ENCODE measurements at places on chromosomes 13 and 19.

- DNase-seq = no peak
These were observed 2.1 kb upstream of the NLRP7 start for GRCh38 chr19:54949412-54949811.

DNA sequence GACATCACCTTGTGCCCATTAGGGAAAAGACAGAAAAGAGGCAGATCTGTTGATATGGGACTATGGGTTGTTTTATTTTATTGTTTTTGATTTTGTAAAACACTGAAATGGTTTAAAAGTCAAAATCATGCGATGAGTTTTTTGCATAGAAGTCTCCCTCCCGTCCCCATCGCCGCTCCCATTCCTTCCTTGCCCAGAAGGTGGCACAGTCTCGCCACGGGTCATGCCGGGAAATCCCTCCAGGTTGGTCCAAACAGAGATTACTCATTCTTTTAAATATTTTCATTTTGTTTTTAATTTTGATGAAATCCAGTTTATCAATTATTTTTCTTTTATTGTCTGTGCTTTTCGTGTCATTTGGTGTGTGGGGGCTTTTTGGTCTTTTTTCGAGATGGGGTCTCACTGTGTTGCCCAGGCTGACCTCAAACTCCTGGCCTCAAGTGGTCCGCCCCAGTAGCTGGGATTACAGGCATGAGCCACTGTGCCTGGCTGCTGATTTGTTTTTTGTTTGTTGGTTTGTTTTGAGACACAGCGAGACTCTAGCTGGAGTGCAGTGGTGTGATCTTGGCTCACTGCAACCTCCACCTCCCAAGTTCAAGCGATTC is 9.2 kb downstream of the PGPEP1 start:
- peak; percentile 37 for DNase-seq

GRCh38 chr13:51233117-51233826 is 11.1 kb downstream of the FAM124A start:
- no peak for DNase-seq

GRCh38 chr19:5971714-5972354 is 6.1 kb downstream of the RANBP3 start:
- DNase-seq = no peak

DNA sequence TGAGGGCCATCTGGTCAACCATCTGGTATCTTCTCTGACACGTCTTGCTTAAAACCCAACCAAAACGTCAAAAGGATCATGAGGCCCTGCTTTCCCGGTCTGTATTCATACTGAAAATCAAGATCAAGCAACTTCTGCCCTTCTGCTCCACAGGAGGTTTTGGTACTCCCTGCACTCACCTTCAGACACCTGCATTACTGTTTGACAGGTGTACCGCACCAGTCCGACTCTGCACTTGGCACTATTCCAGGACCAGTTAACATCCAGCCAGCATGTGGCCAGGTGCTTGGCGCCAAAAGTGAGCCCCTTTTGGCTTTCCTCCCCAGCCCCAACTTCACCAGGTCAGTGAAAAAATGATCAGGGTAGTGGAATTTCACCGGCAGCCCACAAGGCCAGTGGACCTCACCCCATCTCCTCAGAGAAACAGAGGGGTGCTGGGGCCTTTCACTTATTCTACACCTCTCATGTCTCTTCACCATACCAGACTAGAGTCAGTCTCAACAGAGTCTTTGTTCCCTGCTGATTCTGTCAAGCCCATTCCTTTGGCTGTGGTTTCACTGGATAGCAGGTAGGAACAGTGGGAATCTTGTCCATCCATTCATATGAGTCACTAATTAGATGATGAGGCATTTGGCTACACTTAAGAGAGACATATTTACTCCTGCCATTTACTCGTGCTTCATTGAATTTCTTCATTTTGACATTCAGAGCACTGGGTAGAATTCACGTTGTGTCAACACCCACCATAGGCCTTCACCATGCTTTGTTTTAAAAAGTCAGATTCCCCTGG is 85.3 kb downstream of the ZNF726 start:
- DNase-seq = no peak

DNA sequence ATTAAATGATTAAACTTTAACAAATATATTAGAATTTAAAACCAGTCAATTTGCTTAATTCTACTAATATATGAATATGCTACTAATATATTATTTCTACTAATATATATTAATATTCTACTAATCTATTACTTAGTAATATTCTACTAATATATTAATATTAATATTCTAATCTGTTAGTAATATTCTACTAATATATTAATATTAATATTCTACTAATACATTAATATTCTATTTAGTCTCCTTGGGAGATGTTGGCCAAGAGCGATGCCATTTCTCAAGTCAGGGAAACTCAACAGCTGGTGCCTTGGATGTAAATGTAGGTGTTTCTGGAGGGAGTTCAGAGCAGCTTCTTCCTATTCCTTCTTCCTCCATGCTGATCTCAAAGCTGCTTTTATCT is 259.2 kb upstream of the TMTC4 start:
- DNase-seq = no peak

GRCh38 chr13:36822785-36823184 is 3.8 kb downstream of the RFXAP start:
- peak; percentile 21 for DNase-seq

GRCh38 chr19:29404951-29405727 is 120.7 kb upstream of the VSTM2B start:
- no peak for DNase-seq

- no peak for DNase-seq
These were observed 1.7 kb upstream of the ADM5 start for GRCh38 chr19:49687566-49688316.

DNA sequence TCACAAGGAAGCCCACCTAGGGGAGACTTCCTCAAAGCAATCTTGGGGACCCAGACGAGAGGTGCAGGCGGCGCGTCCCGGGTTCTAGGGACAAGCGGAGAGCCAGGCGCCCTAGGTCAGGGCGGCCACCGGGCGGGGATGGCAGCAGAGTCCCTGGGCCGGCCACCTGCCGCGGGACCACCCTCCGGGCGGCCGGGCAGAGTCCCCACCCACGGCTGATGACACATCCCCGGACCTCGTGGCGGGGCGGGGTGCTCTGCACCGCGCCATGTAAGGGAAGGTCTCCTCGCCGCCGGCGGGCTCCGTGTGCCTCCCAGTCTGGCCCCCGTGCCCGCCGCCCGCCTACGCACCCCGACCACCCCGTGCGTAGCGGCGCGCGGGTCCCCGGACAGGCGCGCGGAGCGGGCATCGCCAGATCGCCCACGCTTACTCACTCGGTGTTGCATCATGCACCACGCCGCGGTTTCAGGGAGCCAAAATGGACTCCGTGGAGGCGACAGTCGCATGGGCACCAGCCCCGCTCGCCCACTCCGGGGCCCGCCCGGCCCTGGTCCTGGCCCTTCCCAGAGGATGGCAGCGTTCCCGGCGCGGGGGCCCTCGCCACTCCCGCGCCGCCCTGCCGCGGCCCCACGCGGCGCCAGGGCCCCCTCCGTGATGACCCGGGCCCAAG is 643 bp downstream of the SLC7A1 start:
- DNase-seq = peak; percentile 71

GRCh38 chr13:40969169-40969901 is 49.8 kb downstream of the ELF1 start:
- DNase-seq = peak; percentile 40

DNA sequence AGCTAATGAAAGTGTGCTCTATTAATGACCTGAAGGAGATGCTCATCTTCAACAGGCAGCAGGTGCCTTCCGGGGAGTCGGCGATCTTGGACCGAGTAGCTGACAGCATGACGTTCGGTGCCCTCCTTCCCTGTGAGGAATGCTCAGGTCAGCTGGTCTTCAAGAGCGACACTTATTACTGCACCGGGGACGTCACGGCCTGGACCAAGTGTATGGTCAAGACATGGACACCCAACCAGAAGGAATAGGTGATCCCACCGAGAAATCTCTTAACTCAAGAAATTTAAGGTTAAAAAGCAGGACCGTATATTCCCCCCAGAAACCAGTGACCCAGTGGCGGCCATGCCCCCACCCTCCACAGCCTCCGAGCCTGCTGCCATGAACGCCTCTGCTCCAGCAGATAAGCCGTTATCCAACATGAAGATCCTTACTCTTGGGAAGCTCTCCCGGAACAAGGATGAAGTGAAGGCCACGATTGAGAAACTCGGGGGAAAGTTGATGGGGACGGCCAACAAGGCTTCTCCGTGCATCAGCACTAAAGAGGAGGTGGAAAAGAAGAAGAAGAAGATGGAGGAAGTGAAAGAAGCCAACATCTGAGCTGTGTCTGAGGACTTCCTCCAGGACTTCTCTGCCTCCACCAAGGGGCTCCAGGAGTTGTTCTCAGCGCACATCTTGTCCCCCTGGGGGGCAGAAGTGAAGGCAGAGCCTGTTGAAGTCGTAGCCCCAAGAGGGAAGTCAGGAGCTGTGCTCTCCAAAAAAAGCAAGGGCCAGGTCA is 22.8 kb upstream of the ANKRD10 start:
- no peak for DNase-seq

DNA sequence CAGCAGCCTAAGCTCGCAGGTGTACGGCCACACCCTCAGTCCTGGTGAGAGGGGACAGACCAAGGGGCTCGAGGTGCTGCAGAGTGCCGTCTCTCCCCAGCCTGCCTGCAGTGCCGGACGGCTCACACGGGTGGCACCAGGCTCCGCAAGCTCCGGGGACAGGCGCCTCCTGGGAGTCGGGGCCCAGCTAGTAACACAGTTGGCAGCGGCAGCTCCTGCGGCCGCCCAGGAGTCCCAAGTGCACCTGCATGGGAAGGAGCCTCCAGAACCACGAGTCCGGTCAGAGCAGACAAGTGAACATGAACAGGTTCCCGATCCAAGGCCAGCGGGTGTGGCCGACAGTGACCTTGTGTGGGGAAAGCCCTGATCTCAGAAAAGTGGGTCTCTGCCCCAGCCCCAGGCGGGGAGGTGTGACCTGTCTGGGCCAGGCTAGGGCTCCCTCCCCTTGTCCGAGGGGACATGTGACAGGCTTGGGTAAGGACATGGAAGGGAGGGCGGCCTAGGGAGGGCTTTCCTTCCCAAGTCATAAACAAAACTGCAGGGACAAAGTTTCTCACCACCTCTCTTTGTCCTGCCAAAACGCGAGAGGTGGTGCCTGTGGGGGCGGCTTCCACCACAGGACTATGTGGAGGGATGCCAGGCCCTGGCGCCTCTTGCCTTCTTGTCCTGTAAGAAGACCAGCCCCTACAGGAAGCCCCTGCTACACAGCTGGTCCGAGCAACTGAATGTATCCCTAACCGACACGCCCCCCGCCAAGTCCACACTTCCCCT is 46.5 kb downstream of the MLLT1 start:
- no peak for DNase-seq

- no peak for DNase-seq
These were observed 12.3 kb downstream of the SLC7A1 start for GRCh38 chr13:29583073-29583785.

DNA sequence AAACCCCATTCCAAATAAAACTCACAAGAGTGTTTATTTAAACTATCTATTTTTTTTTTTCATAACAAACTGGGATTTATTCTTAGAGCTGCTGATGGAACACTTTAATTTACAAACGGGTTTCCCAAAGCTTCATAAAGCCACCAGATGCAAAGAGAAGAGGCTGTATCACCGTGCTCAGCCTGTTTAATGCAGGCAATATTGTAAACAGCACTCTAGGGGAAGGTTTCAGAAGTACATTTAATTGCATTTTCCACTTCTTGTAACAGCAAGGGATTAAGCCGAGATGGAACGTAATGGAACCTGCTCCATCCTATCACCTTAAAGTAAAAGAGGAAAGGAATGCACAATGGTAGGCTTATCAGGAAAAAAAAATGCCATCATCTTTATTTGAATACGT is 550.6 kb upstream of the ARGLU1 start:
- no peak for DNase-seq

GRCh38 chr19:58009666-58010301 is 7.2 kb upstream of the ZNF606 start:
- DNase-seq = peak; percentile 56

- DNase-seq = no peak
These were observed 36.5 kb upstream of the MRI1 start for GRCh38 chr19:13727798-13728197.

GRCh38 chr13:75025956-75026355 is 456.0 kb downstream of the TBC1D4 start:
- DNase-seq = no peak

- no peak for DNase-seq
These were observed 201.3 kb upstream of the SERP2 start for GRCh38 chr13:44172281-44172810.

DNA sequence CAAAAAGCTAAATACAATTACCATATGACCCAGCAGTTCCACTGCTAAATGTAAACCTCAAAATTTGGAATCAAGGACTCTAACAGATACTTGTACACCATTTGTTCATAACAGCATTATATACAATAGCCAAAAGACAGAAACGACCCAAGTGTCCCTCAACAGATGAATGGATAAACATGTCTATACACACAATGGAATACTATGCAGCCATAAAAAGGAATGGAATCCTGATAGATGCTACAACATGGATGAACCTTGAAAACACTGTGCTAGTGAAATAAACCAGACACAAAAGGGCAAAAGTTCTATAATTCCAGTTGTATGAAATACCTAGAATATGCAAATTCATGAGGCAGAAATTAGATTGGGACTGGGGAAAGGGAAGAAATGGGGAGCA is 12.2 kb downstream of the NEK3 start:
- DNase-seq = no peak

GRCh38 chr19:42099336-42099925 is 23.5 kb downstream of the ZNF574 start:
- DNase-seq = no peak

- no peak for DNase-seq
These were observed 56.1 kb downstream of the KDM4B start for GRCh38 chr19:5025027-5025426.

DNA sequence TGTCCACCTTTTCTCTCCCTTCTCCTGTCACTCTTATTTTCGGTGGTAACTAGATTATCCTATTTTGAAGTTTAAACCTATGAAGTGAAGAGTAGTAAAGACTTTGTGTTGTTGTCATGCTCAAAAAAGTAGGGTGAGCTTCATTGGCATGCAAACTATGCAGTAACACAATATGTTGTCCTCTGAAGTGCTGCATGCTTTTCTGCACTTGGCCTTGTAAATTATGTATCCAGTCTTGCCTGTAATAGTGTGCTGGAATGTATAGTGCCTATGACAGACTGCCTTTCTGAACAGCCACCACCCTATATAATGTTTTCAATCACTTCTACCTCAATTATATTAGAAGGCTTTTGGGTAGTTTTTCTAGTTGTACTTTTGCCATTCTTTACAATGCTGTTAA is 1198.2 kb upstream of the PCDH20 start:
- DNase-seq = no peak

GRCh38 chr13:94417294-94417693 is 62.2 kb downstream of the DCT start:
- no peak for DNase-seq

GRCh38 chr19:10268071-10268470 is 2.8 kb upstream of the ICAM1 start:
- no peak for DNase-seq

- DNase-seq = no peak
These were observed 298.8 kb downstream of the LMO7 start for GRCh38 chr13:75934889-75935288.

DNA sequence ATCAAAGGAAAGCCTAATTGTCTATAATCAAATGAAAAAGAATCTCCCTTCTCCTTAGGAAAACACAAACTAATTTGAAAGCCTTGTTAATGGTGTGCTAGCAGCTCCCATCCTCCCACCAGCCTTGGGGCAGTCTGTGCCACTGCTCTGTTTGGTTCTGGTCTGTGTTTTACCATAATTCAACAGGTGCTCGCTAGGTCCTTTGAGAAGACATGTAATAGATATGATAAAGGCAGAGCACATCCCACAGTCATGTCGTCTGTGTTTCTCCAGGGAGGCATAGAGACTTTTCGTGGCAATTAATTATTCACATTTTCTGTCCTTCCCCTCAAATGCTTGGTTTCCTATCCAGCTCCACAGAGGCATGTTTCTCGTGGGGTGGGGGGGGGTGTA is 23.8 kb downstream of the FAM124A start:
- DNase-seq = no peak

Data from activated CD4-positive, alpha-beta T cell treated with anti-CD3 and anti-CD28 coated beads, Interleukin-10, Interleukin-2, amounts not matched to agents 100 ng/mL and 50 ng/mL, durations not matched to agents 16 hours and 8 hours (primary cell).